ENCODE measurements at places on chromosomes 2 and 18. TPM values are rescaled to one million over a fixed set of nuclear protein-coding genes. Genes with fewer than 3 reads are reported as not detected.

DNA sequence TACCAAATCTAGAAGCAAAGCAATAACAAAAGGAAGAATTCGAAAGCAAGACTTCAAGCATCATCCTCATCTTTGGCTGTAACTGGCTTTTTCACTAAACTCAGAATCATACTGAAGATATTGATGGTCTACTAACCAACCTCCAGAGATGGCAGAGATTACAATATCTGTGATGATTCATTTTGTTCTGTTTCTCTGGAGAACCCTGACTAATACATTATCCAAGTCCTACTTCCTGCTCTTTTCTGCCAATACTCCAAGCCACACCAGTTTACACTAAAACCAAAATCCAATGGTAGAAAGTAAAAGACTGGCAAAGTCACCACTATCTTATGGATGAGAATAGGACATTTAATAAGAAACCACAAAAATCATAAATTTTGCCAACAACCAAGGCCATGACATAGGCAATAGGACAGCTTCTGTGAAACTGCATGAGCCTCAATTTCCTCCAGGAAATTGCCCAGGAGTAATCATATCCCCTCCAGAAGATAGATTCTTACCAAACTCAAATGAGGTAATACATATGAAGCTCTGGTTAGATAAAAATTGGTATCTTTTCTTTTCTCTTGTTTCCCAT, 159.8 kb downstream of the METTL4 start:
- no peak overlapping the region for H3K27ac ChIP-seq
- no peaks in the 10 kb centered on the region for H3K27me3 ChIP-seq
- H3K36me3 ChIP-seq: no peaks in the 10 kb centered on the region

- H3K36me3 ChIP-seq: no peaks in the 10 kb centered on the region
- no peaks in the 10 kb centered on the region for H3K27me3 ChIP-seq
- H3K4me3 ChIP-seq: no peak overlapping the region
- DNase-seq: no peak
Measured at GRCh38 chr18:73791081-73791480, 356.6 kb downstream of the FBXO15 start.

The PDE11A gene
- total RNA-seq: 1.5 TPM

The GPBAR1 gene
- 0.18 TPM for total RNA-seq

The MOGAT1 gene
- total RNA-seq: 0.38 TPM

- H3K4me1 ChIP-seq: no peaks in the 10 kb centered on the region
- H3K4me3 ChIP-seq: no peak overlapping the region
- no peaks in the 10 kb centered on the region for H3K27me3 ChIP-seq
Measured at GRCh38 chr2:101534149-101534611, 59.3 kb upstream of the RFX8 start.

- no peak overlapping the region for H3K27ac ChIP-seq
- H3K27me3 ChIP-seq: no peaks in the 10 kb centered on the region
- H3K36me3 ChIP-seq: no peaks in the 10 kb centered on the region
Measured at GRCh38 chr18:68104036-68104435, 587.5 kb upstream of the DSEL start.

GRCh38 chr18:46051731-46052461, 20.2 kb downstream of the PSTPIP2 start:
- no peaks in the 10 kb centered on the region for H3K4me1 ChIP-seq
- H3K27me3 ChIP-seq: no peaks in the 10 kb centered on the region
- H3K4me3 ChIP-seq: no peak overlapping the region

GRCh38 chr2:234444893-234445292, 52.0 kb downstream of the ARL4C start:
- no peaks in the 10 kb centered on the region for H3K27me3 ChIP-seq
- H3K4me1 ChIP-seq: peaks cover 7% of the 10 kb centered on the region
- DNase-seq: peak; percentile 10
- H3K4me3 ChIP-seq: no peak overlapping the region

DNA sequence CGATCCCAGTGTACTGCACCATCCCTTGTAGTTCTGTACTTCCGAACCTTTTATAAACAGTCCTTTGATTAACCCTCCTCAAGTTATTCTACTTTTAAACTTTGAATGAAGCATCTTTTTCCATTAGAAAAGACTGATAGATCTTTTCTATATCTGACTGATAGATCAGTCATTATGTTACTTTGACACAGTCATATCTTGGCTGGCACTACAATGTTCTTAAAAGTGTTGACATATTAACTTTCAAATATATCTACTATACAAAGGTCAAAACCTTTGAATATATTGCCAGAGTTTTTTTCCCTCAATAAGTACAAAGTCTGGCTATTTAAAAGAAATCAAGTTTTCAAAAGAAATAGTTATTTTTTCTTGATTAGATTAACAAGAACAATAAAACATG, 35.4 kb upstream of the NABP1 start:
- H3K36me3 ChIP-seq: no peaks in the 10 kb centered on the region
- peaks cover 8% of the 10 kb centered on the region for H3K27me3 ChIP-seq
- H3K4me1 ChIP-seq: peaks cover 8% of the 10 kb centered on the region
- DNase-seq: no peak
- no peak overlapping the region for H3K4me3 ChIP-seq
